ENCODE measurements at places on chromosomes 1 and 21.

GRCh38 chr1:52668711-52669110, 29.4 kb downstream of the COA7 start:
- no peak for DNase-seq

- DNase-seq: no peak
These were observed 947 bp upstream of the RIT1 start for GRCh38 chr1:155912056-155912536.

GRCh38 chr21:41170442-41170841, 2.5 kb downstream of the BACE2 start:
- no peak for DNase-seq

GRCh38 chr1:172640111-172640510, 18.8 kb upstream of the FASLG start:
- no peak for DNase-seq

DNA sequence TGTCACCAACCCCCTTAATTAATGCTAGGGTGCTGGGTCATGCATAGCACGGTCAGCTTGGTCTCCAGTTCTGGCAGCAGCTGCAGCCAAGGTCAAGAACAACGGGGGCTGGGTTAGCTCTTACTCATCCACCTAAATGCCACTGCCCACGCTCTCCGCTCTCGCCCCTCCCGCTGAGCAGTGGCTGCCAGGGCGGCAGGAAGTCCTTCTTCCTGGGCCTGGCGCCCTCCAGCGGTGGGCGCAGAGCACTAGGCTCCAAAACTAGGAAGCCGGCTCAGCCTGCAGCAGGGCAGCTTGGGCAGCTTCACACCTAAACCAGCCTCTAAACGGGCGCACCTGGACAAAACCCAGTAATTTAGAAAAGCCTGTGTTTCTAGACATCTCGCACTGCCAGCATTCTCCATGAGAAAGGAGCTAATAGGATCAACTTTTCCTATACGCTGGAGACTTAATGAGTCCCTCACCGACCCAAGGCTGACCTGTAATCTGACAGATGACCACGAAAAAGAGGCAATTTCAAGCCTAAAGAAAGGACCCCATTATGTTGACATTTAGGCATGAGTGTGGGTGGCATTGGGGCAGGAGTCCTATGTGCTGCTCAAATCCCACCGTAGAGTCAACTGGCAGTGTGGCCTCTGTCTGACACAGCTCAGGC, 78.4 kb upstream of the LRRN2 start:
- peak; percentile 69 for DNase-seq
